ENCODE measurements at places on chromosomes 7 and 10. TPM values are rescaled to one million over a fixed set of nuclear protein-coding genes. Genes with fewer than 3 reads are reported as not detected.
A peak's percentile ranks its signal among the peaks of the same experiment; 100 is the strongest.

Gene COL1A2
- 0.12 TPM for total RNA-seq

Gene RPEL1
- not detected for total RNA-seq

Gene TMEM213
- total RNA-seq = not detected

Gene TMEM229A
- total RNA-seq = not detected

Gene HYAL4
- not detected for total RNA-seq

Gene ENTPD1
- total RNA-seq = 0.30 TPM

Gene GRID2IP
- 0.12 TPM for total RNA-seq

Gene ZNF425
- total RNA-seq = 0.89 TPM

Gene PON3
- not detected for total RNA-seq

Gene CAV1
- 23.7 TPM for total RNA-seq

Gene C7orf57
- 0.06 TPM for total RNA-seq

Gene ELFN1
- 1.3 TPM for total RNA-seq

DNA sequence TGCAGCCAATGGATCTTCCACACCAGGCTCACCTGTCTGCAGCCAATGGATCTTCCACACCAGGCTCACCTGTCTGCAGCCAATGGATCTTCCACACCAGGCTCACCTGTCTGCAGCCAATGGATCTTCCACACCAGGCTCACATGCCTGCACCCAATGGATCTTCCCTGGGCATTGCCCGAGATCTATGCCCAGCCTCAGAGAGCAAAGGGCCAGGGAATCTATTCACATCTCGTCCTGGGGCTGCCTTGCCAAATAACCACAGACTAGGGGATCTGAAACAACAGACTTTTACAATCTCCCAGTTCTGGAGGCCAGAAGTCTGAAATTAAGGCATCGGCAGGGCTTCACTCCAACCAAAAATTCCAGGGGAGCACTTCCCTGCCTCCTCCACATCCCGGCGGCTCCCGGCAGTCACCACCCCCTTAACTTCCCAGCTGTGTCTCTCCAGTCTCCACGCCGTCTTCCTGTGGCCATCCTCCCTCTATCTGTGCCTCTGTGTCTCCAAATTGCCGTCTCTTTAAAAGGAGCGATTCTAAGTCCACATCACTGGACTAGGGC is 92.4 kb upstream of the PPP2R2D start:
- no peak for DNase-seq

DNA sequence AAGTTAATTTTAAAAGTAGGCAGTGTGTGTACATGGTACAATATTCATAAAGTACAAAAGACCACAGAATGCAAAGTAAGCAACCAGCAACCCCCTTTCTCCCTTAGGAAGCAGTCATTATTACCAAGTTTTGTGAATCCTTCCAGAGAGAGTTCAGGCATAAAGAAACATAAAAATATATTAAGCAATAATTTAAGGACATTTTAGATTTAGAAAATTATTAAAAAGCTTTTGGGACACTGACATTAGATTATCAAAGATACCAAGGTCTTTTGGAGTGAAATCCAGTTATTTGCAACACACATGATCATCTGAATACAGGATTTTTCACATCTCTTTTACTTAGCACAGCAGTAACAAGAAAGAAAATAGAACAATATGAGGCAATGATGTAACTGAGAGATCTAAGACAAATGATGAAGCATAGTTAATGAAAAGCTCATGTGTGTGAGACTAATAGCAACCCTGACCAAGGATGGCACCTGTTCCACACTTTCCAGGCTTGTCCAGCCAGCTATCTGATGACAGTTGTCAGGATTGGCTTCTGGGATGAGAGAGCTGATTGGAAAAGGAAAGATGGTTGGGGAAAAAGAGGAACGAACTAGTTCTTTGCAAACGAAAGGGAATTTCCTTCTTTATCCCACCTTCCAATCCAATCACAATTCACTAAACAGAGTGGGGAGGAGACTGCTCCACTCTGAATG is 115.5 kb upstream of the LAMB4 start:
- peak; percentile 61 for DNase-seq

- DNase-seq = no peak
Measured at GRCh38 chr7:155279787-155280445, 17.8 kb upstream of the INSIG1 start.

DNA sequence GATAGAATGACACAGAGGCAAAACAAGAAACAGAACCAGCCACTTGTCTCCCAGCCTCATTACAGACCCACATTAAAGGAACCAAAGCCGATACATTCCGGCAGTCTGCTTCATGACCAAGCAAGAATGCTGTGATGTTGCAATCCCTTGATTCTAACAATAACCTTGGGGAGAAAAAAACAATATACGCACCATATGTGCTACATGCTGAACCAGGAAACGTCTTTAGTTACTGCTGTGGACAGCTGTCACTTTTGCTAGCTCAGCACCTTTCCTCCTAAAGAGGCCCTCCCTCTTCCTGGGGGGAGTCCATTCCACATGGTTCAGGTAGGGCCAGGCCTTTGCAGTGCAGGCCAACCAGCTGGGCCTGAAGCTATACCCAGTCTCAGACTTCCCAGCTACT is 79.1 kb downstream of the PRTFDC1 start:
- DNase-seq = peak; percentile 9

GRCh38 chr7:45031829-45032228 is 31.8 kb downstream of the CCM2 start:
- DNase-seq = no peak

GRCh38 chr7:155360495-155361345 is 63.0 kb downstream of the INSIG1 start:
- no peak for DNase-seq

- DNase-seq = no peak
Measured at GRCh38 chr7:128422842-128423241, 13.1 kb upstream of the IMPDH1 start.

GRCh38 chr10:5456563-5456962 is 42.8 kb downstream of the CALML5 start:
- DNase-seq = no peak

- no peak for DNase-seq
Measured at GRCh38 chr10:102604439-102604841, 39.8 kb upstream of the TRIM8 start.

- DNase-seq = no peak
Measured at GRCh38 chr7:13257661-13258060, 570.2 kb downstream of the ARL4A start.

GRCh38 chr10:86199041-86199440 is 167.6 kb downstream of the GRID1 start:
- DNase-seq = no peak

DNA sequence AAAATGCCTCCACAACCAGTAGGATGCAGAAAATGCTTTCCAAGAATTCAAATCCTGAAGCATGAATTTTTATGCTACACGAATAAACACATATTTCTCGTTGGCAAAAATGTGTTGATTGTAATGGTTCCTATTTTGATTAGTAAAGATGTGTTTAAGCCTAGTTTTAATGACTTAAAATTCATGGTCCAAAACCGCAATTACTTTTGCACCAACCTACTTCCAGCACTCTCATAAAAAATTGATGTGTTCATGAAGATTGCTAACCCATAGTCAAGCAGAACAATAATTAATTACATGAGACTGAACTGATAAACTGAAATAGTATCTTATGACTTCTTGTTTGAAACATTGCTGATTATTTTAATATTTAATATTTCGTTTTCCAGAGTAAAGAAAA is 828.8 kb downstream of the CCSER2 start:
- no peak for DNase-seq

DNA sequence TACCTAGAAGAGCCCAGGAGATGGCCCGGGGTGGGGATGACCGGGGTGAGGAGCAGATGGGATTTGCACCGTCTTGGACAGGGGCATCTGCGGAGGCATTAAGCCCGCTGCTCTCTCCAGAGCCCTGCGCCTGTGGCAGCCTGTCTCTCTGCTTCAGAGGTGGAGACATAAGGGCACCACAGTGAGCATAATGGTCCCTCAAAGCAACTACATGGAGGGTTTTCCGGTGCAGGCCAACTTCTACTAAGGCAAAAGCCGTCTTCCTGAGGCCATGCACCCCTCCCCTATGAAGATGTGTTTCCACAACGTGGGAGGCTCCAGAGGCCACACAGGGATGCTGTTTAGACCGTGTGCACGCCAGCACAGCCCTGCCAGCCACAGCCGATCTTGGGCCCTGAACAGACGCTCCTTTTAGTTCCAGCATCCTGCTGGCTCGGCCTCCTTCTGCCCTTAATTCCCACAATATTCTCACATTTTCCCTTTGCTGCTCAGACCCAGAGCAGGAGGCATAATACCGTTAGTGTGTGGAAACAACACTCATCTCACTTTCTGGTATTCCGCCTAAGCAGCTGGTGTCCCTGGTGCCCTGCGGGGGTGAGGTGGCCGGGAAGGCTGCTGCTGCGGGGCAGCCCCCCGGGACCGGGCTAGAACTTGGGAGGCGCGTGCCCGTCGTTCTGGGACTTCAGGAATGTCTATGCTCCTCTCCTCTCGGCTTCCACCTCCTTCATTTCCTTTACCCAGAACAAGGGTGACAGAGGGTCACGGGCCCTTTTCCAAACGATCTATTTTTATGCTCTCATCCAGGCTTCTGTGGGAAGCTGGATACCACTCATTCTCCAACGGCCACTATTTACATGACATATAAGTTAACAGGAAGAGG is 266.9 kb downstream of the TNS3 start:
- peak; percentile 79 for DNase-seq

GRCh38 chr7:43721193-43721806 is 8.0 kb downstream of the COA1 start:
- DNase-seq = peak; percentile 68

DNA sequence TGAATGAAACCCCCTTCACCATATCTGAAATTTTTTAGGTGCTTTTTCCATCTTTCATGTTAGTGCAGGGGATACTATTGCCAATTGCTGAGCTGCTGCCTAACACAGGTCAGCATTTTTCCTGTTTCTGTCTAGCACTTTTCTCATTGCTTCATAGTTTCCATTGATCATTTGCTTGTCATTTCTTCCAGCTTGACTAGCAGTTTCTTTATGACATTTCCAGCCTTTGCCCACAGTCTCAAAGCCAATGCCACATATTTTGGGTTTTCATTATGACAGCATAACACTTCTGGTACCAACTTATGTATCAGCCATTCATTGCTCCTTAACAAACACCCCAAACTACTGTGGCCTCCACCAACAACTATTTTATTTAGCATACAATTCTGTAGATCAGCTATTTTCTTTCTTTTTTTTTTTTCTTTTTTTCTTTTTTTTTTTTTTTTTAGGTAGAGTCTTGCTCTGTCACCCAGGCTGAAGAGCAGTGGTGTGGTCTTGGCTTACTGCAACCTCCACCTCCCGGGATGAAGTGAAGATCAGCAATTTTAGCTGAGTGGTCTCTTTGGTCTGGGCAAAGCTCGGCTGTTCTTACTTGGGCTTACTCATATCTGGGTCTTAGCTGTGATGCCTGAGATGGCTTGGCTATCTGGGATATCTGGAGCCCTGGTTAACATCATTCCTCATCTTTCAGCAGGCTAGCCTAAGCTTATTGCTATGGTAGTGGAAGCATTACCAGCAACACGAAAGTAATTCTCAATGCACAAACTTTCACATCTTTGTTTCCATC is 102.3 kb downstream of the EPC1 start:
- no peak for DNase-seq

DNA sequence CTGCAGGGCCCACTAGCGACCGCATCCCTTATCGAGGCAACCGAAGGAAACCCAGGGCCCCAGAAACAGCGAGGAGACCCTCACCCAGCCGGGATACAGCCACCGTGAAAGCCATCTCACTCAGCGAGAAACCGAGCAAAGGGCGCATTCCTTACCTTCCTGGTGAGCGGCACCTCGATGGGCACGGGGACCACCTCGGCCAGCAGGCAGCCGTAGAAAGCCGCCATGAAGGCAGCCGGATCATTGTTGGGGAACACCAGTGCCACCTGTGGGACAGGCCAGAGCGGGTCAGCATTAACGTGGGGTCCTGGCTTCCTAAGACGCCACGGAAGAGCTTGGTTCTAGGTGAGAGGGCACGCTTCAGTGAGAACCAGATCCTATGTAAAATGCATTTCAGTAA is 263.7 kb downstream of the ZMYND11 start:
- DNase-seq = no peak

GRCh38 chr7:154587792-154588191 is 415.1 kb downstream of the PAXIP1 start:
- no peak for DNase-seq

- no peak for DNase-seq
Measured at GRCh38 chr10:2445370-2445769, 622.0 kb upstream of the PFKP start.

DNA sequence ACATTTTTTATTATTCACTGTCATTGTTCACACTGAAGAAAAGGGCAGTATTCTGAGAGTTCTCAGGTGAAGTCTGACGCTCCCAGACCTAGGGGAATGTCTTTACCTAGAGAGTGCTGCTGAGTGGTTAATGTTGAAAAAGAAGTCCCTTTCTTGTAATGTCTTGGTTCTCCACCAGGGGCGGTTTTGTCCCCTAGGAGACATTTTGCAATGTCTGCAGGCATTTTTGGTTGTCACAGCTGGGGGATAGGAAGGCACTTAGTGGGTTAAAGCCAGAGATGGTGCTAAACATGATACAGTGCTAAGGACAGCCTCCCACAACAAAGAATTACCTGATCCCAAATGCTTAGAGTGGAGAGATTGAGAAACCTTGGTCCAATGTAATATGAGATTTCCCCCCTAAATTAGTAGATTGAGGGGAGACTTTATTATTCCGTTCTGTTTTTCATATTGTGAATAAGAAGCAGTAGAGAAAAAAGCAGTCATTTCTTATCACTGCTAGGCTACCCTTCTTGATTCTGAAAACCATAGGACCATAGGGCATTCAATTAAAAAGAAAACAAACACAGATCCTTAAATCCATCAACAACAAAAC is 13.1 kb downstream of the UMAD1 start:
- DNase-seq = peak; percentile 62

DNA sequence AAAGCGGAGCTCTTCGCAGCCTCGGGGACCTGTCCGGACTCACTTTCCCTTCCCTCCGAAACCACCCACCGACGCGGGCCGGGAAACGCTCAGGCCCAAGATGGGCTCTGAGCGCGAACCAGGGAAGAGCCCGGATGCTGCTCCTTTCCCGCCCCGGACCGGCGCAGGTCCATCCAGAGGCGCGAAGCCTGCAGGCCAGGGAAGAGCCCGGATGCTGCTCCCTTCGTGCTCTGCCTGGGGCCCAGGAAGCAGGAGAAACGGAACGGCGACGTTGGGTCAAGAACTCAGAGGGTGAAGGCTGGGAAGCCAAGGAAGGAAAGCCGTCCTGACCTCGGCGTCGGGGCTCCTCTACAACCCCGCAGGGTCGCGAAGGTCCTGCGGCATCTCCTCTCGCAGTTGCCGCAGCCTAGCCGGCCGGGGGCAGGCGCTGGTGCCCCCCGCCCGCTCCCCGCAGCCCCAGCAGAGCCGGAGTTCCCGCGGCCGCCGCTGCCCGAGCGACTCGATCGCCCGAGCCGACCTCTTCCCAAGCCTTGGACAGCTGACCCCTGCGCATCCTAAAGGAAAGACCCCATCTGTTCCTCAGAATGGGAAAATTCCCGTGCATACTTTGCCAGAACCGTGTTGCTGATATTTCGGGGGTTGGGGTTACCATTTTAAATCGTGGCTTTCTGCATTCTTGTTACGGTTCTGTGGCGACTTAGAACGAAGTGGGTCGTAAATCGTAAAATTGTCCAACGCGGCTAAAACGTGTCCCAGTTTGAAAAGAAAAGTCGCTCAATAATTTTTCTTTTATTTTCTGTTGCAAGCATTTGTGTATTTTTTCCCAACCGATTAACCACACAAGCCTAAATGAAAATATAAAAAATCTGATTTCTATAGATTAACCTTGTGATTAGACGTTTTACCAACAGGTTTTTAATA is 7.5 kb downstream of the HOXA1 start:
- no peak for DNase-seq

- DNase-seq = no peak
Measured at GRCh38 chr7:39434012-39434411, 132.2 kb upstream of the YAE1 start.

All from SJCRH30 (cell line).